ENCODE measurements at places on chromosomes 1 and 21.

GRCh38 chr1:23620605-23621004 lies 61.3 kb upstream of the ID3 start:
- no peak for DNase-seq

- no peak for DNase-seq
These were observed 195.2 kb downstream of the GABPA start for GRCh38 chr21:25929856-25930520.

DNA sequence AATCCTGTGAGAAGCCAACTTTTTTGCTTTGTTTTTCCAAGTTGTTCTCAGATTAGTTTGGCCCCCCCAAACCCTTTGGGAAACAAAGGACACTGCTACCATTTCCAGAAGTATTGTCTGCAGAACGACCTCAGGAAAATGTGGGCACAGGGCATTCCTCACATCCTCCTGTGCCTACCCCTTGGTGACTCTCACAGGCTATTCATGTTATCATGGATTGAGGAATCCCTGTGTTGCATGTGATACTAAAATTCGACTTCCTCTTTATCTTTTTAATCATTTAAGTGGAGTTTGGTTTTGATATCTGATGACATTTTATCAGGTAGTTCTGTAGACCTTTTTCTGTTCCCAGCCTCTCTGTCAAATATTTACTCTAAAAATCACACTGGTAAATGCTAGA lies 184.5 kb downstream of the FASLG start:
- DNase-seq = peak; percentile 49

DNA sequence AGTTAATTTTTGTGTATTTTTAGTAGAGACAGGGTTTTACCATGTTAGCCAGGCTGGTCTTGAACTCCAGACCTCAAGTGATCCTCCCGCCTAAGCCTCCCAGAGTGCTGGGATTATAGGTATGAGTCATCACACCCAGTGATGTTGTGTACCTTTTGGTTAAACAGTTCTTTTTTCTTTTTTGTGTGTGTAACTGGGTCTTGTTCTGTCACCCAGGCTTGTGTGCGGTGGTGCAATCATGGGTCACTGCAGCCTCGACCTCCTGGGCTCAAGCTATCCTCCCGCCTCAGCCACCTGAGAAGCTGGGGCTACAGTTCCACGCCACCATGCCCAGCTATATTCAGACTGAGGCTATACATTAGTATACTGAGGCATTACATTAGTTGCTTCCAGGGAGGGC lies 37.8 kb downstream of the GABPB2 start:
- DNase-seq = no peak

- DNase-seq = peak; percentile 53
These were observed 155.2 kb downstream of the GABPA start for GRCh38 chr21:25890001-25890400.

DNA sequence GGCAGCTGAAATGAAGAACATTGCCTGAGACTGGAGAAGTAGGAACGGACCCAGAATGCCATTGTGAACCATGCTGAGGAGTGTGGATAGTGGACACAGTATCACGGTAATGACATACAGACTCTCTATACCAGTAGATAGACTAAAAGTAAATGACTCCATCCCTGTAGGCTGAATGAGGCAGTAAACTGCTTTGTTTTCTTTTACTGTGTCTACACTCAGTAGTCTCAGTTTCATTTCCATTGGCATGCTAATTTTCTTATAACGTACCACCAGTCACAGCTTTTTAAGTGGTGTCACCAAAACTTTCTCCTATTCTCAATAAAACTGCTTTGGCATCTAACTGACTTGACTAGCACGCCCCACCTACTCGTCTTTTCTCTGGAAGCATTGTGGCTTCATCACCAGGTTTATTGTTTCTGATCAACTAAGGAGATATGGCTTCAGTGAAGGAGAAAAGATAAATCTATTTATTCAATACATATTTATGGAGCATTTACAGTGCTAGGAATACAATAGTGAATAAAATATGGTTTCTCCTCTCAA lies 8.4 kb upstream of the ZNF697 start:
- DNase-seq = no peak

DNA sequence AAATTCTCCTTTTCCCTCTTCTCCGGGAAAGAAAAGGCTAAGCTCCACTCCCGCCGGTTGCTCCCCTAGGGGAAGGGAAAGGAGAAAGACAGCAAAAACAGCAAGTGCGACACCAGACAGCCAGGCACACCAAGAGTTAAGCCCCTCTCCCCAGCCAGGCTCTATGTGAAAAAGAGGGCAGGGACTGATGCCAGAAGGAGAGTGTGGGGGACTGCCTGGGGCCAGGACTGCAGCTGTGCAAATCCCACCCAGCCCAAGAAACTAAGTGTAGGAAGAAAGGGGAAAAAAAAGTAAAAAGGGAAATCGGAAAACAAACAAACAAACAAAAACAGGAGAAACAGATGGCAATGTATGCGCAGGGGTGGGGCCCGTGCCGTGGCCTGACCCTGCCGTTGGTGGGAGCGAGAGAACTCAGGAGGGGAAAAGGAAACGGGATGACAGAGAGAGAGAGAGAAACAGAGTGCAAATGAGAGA lies 27.7 kb upstream of the FMO1 start:
- DNase-seq = no peak
